Stimulated activated CD4-positive, alpha-beta T cell treated with anti-CD3 and anti-CD28 coated beads, Interleukin-4, amount 100 ng/mL, for 24 hours (primary cell): ENCODE measurements at places on chromosomes 5 and 9.

DNA sequence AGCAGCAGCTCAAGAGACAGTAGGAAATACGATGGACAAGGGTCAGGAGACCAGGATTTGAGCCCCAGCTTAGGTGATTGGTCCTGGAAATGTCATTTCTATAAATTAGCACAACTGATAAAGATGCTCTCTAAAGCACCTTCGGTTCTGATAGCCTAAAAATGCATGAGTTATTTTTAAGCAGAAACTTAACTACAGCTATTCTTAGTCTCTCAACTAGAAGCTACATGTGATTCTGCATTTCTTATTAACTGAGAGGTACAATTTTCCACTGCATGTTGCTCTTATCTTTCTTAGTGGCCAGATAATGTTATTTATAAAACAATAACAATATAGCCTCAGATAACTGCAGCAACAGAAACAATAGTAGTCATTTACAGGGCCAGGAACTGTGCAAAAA lies 136.4 kb downstream of the GRIA1 start:
- DNase-seq, result no peak

GRCh38 chr5:88290801-88291200 lies 22.2 kb upstream of the TMEM161B start:
- DNase-seq, result no peak

DNA sequence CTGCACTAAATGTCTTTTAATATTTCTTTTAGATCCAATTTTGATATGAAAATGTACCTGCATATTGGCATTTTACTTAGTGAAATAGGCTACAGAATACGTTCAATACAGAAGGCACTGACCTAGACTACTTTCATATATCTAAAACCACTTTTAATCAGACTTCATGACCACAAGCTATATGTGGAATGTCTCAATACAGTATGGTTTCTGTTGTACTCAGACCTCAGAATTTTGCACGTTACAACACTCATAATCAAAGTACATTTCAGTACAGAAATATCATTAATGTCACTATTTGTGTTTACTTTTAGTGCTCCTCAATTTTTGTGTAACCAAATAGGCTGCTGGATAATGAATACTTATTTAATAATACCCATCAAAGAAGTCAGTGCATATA lies 74.8 kb downstream of the MEF2C start:
- no peak for DNase-seq

GRCh38 chr5:21709770-21710169 lies 1143.4 kb downstream of the CDH12 start:
- DNase-seq, result no peak

DNA sequence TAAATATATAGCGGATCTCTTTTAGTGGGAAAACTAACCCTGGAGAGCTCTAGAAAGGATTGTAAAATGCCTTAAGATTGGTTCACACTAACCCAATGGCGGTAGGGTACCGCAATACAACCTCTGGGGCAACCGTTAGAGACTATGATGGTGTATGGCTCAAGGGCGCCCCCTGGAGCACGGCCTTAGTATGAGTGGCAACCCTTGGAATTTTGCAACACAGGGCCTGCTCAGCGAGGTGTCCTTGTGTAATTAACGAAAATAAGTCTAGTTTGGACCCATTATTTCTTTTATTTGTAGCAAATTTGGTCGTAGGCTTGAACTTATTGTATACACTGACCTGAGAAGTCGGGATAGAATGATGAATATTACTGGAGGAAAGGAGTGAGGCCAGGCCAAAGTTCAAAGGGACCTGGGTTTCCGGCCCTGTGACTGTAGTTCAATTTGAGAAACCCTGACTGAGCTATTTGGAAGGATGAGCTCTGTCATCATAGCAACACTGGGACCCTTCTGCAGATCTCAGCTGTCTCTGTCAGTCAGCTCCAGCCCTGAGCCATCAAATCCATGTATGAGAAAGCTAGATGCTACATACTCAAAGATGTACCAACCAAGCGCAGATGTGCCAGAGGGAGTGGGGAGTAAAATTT lies 54.8 kb downstream of the CAMK4 start:
- DNase-seq, result peak; percentile 93

- DNase-seq, result peak; percentile 59
Measured at GRCh38 chr9:95508968-95509850, 7.6 kb downstream of the PTCH1 start.

- DNase-seq, result no peak
Measured at GRCh38 chr9:40907657-40908624, 220.5 kb downstream of the FOXD4L6 start.

DNA sequence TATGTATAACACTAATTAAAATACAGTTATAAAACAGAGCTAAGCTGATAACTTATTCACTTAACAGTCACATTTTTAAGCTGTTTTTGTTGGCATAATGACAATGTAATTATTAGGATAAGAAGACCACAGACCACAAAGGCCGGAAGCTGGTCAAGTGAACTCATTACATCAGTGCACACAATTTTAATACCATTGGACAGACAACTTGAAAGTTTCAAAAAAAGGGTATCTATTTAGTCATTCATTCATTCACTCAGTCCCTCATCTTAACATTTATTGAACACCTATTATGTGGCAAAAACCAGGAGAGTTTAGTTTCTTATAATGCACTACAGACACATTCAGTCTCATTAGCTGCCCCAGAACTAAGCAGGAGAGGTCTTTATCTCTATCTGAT lies 11.6 kb downstream of the ERP44 start:
- no peak for DNase-seq

DNA sequence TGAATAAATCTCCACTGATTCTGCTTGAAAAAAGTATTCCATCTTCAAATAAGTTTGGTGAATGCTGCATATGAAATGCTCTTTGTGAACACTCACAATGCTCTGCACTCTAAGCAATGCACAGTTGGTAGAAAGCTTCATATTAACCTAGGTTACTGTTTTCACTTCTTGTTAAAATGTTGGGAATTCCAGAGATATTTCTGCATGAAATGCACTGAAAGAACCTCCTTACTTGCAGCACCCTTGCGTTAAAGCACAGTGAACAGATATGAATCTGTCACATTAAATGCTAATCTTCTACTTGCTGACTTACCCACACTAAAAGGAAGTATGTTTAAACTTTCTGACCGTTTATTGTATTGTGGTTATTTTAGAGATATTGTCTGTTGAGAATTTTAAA lies 584.1 kb upstream of the NUDT12 start:
- no peak for DNase-seq

- no peak for DNase-seq
Measured at GRCh38 chr9:88651682-88652633, 117.0 kb downstream of the NXNL2 start.

GRCh38 chr5:29550523-29550922 lies 1643.0 kb upstream of the CDH6 start:
- DNase-seq, result no peak

DNA sequence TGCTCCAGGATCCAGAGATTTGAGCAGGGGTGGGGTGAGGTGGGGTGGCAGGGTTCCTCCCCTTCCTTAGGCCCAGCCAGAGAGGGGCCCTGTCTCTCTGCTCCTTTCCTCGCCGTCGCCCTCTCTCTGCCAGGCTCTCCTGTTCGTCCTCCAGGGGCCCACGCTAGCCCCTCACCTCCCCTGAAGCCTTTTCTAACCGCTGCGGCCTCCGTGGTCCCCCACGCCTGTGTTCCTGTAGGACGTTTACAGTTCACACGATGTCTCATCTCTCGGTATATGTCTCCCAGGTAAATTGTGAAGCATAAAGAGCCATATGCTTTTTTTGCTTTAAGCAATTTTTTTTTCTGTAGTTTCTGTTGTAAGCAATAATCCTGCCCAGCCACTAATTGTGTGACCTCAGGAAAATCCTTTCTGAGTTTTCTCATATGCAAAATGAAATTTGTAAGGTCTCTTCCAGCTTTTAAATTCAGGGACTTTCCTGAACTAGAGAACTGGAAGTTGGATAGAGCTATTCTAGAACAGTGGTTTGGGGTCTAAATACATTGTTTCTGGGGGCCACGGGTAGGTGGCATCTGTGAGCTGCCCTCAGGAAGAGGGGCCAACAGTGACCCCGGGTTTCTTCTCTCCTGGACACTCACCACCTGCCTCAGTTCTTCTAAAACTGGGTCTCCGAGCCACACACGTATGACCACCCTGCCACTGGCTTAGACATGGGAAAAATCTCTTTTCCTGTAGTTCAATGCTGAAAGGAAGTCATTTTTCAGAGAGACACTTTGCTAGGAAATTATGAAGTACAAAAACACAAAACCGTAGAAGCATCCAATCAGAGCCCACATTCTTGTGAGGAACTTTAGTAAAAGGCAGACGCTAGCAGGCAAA lies 50.2 kb upstream of the ZNF366 start:
- no peak for DNase-seq

DNA sequence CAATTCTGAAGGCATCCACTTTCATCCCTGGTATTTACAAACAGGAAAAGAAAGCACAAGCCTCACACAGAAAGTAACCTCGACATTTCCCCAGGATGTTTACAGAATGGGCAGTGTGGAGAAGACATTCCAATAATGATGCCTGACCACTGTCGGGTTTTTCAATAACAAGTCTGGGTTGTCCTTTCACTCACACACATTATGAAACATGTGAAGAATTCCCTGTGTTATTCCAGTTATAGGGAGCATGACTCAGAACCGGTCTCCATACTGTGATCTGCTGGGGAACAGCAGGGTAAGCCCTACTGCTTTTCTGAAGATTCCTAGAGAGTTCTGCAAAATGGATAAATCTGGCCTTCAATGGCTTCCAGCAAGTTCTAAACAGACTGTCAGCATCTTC lies 155.3 kb downstream of the ADAMTS12 start:
- no peak for DNase-seq

DNA sequence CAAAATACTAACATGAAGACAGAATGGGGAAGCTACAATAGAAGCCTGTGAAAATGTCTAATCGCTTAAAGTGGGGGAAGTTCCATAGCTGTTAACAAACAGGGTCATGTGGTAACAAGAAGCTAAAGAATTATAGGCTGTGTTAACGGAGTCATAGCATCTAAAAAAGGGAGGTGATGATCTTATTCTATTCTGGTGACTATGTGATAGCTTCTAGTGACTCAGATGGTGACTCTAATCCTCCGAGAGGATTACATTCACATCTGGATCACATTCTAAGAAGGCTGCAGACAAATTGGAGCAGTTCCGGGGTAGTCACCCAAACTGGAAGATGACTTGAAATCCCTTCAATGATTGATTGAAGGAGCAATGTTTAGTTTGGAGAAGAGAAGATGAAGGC lies 142.1 kb downstream of the LIFR start:
- DNase-seq, result no peak

- no peak for DNase-seq
Measured at GRCh38 chr5:20359377-20359776, 371.4 kb upstream of the CDH18 start.

DNA sequence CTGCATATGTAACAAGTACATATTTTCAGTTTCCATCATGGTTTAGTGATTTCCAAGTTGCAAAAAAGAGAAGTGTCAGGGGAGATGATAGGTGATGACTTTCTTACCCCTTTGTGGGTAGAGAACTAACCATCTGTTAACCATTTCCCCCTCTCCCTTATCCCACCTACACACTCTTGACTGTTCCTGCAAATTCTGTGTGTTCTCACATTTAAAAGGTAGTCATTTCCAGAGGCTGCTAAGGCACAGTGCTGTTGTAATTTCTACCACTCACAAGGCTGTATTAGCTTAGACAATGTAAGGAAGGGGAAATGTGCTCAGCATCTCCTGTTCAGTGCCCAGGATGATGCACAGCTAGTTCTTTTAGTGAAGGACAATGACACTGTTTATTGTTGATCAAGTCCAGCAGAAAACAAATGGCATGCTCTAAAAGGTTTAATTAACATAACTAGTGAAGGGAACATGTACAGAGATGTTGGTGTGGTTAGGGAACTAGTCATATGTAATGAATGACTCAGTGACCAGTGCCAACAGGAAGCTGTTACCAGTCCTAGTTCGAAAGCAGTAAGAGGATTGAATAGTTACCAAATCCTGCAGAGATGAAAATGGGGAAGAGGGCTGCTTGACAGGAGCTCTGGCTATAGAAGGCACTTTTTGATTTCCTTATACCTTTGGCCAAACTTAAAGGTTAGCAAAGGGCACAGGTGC lies 165.1 kb downstream of the PLK2 start:
- DNase-seq, result no peak

DNA sequence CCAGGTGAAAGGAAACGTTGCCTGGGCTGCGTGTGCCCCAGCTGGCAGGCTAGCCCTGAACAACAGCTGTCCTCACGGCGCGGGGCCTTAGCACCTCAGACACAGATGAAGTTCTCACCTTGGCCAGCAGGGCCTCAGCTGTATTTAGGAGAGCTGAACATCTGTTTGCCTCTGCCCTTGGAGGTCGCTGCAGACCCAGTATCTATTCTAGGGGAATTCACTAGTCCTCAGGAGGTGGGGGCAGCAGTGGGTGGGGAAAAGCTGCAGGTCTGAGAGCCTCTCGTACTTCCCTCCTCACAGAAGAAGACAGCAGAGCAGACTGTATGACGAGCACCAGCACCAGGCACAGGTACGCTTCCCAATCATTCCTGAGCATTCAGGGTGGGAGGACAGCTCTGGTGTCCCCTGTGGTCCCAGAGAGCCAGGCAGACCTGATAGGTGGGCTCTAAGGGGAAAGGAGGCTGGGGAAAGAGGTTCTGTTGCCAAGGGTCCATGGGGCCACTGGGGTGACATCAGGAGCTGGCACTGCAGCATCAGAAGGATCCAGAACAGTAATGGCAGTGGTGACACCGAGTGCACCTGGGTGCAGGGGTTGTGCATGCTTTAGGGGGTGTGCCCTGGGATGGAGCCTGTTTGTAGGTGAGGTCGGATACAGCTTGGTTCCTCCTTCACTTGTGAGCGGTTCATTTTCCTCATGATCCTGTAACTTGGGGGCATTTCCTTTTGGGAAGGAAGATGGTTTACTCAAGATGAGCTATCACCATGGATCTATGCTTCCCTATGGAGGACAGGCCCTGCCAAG lies 13.8 kb downstream of the CD74 start:
- peak; percentile 17 for DNase-seq

- no peak for DNase-seq
Measured at GRCh38 chr9:14993901-14994554, 83.8 kb upstream of the FREM1 start.
